ENCODE measurements at places on chromosomes 1 and 21.

GRCh38 chr1:77742011-77742555 lies 17.6 kb downstream of the USP33 start:
- no peak for DNase-seq

- DNase-seq, result no peak
Measured at GRCh38 chr1:28971980-28972771, 57.8 kb downstream of the EPB41 start.

GRCh38 chr21:24275616-24276015 lies 1331.7 kb downstream of the MRPL39 start:
- DNase-seq, result no peak

DNA sequence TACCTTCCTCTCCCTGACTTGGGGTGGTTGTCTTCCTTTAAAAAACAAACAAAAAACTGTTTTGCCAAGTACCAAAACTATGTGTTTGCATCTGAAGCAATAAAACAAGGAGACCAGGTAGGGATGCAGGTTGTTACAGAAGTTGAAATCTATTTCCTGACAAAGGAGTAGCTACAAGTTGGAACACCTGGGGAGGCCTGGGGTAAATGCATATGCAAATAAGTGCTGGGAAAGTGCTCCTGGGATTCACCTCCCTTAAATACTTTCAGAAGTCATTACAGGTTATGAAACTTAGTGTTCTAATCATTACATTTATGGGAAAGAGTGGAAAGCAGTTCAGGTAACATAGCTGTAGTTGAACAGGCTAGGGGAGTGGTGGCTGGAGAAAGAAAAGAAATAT lies 1.9 kb upstream of the TSNAX start:
- no peak for DNase-seq

GRCh38 chr1:11704194-11704529 lies 12.7 kb downstream of the DRAXIN start:
- no peak for DNase-seq

- DNase-seq, result no peak
Measured at GRCh38 chr1:114564141-114564540, 17.3 kb downstream of the BCAS2 start.

- DNase-seq, result no peak
Measured at GRCh38 chr1:39954324-39954869, 548 bp upstream of the MFSD2A start.

GRCh38 chr1:202411422-202411821 lies 62.9 kb downstream of the PPP1R12B start:
- no peak for DNase-seq

DNA sequence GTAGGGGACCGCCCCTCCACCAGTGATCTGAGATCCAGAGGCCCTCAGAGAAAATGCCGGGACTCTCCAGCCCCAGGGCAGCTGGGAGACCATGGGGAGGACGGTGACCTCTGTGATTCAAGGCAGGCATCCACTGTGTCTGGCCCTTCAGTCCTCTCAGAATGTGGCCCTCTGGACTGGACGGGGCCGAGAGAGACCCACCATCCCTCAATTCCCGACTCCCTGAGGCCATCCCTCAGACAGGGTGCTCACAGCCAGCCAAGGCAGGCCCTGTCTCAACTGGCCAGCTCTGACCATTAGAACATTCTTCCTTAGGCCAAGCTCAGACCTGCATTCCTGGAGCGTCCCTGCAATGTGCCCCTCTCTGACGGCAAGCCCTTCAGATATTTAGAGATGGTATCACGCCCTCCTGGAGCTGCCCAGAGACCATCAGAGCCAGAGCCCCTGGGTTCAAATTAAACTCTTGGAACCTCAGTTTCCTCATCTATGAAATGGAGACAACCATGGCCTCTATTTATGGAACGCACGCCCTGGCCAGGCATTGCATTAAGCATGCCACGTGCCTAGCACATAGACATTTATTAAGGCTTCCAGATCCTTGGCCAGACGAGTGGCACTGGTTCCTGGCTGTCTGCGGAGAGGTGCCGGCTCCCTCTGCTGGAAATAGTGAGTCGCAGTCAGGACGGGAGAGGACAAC lies 9.6 kb upstream of the EPS8L3 start:
- peak; percentile 84 for DNase-seq

- DNase-seq, result no peak
Measured at GRCh38 chr1:89808441-89809117, 12.3 kb upstream of the LRRC8D start.

DNA sequence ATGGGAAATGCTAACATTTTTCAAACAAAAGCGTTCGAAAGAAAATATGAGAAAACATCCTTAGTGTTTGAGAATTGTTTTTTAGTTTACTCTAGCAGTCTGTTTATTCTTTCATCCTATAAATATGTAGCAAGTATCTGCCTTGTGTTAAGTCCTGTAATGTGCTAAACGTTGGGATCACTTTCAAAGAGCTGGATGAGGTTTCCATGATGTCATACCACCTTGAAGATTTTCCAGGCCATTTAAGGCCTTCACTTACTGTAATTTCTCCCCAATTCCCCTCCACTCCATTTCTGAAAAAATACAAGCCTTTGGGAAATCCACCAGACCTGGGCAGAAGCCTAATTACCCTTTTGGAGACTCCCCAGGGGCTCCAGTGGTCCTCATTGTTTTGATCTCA lies 24.2 kb upstream of the CTBS start:
- DNase-seq, result no peak

DNA sequence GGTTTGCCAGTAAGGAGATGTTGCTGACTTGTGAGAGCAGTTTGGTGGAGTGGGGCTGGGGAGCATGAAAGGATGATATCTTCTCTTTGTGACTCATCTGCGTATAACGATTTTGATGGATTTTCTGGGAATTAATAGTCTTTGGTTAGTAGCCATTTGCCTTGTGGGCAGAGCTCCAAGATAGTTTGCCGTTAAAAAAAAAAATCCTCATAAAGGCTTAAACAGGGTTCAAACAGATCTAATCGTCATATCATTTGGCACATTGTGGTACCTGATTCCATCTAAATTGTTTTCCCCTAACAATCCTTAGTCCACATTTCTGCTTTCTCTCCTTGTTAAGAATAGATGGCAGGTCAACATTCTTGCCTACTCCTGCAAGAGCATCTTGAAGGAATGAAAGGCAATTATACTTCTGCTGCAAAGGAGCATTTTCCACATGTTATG lies 168.0 kb downstream of the PPP1R12B start:
- DNase-seq, result no peak

DNA sequence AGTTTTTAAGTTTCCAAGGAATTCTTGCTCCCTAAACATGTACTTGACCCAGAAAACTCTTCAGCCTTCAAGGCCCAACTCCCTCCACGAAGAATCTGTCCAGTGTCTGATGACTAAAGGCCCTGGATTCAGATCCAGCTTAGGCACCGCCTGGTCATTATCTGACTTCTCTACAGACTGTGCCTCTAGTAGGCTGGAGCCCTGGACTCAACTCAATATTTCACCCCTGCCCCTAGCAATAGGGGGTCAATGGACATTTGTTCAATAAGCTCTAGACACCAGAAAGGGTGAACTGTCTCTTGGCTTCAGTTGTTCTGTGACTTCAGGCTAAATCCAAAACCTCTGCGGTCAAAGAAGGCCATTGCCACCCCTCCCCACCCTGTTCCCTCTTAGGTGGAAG lies 34.5 kb downstream of the NUAK2 start:
- no peak for DNase-seq

- no peak for DNase-seq
Measured at GRCh38 chr1:192158181-192158580, at the start of gene RGS18. RGS18 (plus strand) TSS chr1:192158462; CDS start chr1:192158638, 176 bp downstream.

DNA sequence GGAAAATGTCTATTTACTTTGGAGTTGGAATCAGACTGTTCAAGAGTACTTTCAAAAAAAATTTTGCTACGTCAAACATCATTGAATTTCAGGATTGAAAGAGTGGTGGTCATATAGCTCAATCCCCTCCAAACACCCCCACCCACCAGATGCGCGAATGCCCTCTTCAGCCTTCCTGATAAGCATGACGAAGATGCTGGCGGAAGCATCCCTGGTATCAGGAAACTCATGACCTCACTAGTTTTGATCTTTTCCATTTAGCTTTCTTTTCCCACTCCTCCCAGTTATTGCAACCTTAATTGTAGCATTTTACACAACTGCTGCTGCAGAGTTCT lies 104.4 kb downstream of the LEPR start:
- no peak for DNase-seq

DNA sequence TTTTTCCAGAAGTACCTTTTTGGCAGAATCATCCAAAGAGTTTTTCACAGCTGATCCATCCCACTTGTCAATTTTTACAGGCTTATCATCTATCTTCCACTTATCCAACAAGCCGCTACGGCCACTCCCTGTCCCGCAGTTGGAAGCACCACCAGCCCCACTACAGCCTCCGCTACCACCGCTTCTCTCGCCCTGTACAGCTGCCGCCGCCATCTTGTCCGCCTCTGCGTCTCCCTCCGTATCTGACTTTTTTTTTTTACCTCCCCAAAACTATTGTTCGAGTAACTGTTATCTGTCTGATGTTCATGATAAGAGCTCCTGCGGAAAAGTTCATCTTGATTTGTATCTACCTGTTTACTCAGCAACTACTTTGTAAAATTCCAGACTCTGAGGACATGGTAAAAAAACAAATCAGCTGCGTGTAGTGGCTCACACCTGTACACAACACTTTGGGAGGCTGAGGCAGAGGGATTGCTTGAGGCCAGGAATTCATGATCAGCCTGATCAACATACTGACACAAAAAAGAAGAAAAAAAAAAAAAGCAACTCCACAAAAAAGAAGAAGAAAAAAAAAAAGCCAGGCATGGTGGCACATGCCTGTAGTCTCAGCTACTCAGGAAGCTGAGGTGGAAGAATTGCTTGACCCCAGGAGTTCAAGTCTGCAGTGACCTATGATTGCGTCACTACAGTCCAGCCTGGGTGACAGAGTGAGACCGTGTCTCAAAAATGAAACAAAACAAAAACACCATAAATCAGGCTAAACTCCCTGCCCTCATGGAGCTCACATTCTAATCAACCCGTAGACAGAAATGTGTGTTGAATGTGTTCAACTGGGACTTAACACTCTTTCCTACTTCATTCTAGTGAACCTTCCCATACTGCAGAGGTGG lies 8.0 kb upstream of the EYA3 start:
- no peak for DNase-seq

GRCh38 chr1:80673935-80674597 lies 1126.7 kb upstream of the ADGRL2 start:
- DNase-seq, result no peak

DNA sequence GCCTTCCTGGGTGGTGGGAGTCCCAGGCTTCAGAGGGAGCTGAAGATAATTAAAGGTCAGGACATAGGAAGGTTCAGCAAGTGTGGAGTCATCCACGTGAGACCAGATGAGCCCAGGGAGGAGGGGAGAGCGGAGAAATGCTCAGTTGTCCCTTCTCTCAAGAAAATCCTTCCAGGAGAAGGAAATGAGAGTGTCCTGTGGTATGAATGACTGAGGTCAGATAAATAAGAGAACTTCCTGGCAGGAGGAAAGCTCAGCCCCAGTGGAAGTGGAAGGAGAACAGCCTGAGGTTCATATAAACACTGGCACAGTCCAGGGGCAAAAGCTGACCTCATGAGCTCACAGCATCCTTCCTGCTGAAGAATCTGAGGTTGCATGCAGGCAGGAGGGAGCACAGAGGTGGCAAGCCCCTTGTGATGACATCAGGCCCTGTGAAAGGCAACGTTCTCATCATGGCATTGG lies 97.6 kb downstream of the NAV1 start:
- no peak for DNase-seq

DNA sequence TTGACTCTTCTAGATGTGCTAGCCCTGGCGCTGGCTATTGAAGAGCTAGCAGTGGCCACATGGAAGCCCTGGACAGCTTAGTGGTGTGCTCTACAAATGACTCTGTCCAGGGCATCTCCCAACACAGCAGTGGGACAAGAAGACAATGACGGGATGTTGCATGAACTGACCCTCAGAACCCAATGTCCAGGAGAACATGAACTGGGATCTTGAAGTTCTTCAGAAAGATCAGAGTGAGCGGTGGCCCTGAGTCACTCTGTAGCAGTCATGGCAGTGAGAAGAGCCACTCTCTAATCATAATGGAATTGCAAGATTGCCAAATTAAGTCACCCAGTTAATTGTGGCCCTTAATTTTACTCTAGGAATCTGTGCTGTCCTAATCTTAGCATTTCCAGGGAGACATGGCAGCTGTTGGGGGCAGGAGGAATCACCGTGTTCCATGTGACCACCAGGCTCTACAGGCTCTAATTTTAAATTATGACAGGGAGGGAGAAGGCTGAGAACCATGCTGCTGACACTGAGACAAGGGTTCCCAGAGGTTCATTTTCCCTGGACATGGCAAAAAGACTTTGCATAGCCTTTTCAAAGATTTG lies 10.2 kb upstream of the OBSCN start:
- no peak for DNase-seq
